Cortex of kidney (tissue), 1 donor: ENCODE measurements at places on chromosomes 6 and 20.

- no peak for DNase-seq
Measured at GRCh38 chr20:50292591-50293283, 102.1 kb downstream of the CEBPB start.

GRCh38 chr6:148146717-148147462 lies 195.7 kb upstream of the SASH1 start:
- DNase-seq = no peak

DNA sequence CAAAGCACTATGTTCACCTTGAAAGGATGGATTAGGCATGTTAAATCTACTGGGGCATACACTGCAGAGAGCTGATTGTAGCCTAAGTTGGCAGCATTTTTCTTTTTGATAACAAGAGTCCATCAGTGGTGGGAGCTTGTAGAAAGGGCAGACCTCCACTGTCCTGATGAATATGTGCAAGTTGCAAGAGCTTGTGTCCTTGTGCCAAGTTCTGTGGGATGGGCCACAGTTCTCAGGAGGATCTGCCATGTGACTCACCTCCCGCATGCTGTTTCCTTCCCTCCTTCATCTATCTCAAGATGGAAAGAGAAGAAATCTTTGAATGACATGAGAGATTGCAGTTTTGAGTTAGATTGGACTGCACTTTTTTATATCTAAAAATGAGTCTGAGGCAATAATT lies 58.3 kb upstream of the GGTLC1 start:
- no peak for DNase-seq

DNA sequence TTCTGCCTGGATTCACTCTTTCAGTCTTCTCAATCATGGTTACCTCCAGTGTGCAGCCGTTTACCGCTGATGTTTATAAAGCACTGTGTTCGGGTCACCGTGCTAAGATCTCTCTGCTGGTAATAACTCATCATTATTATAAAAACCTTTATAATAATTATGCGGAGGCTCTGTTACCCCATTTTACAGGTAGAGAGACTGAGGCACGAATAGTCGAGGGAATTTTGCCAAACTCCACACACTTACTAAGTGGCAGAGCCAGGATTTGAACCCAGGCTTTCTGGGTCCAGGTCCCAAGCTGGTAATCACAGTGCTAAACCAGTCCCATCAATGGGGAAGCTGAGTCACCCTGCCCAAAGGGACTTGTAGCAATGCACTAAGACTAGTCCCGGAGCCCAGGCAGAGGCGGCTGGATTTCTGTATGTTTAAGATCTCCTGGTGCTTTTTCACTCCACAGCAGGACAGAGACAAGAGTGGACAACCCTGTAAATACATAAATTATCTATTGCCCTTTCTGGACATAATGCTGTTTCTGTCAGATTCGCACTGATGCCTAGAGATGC lies 48.1 kb downstream of the SYNJ2 start:
- DNase-seq = no peak

DNA sequence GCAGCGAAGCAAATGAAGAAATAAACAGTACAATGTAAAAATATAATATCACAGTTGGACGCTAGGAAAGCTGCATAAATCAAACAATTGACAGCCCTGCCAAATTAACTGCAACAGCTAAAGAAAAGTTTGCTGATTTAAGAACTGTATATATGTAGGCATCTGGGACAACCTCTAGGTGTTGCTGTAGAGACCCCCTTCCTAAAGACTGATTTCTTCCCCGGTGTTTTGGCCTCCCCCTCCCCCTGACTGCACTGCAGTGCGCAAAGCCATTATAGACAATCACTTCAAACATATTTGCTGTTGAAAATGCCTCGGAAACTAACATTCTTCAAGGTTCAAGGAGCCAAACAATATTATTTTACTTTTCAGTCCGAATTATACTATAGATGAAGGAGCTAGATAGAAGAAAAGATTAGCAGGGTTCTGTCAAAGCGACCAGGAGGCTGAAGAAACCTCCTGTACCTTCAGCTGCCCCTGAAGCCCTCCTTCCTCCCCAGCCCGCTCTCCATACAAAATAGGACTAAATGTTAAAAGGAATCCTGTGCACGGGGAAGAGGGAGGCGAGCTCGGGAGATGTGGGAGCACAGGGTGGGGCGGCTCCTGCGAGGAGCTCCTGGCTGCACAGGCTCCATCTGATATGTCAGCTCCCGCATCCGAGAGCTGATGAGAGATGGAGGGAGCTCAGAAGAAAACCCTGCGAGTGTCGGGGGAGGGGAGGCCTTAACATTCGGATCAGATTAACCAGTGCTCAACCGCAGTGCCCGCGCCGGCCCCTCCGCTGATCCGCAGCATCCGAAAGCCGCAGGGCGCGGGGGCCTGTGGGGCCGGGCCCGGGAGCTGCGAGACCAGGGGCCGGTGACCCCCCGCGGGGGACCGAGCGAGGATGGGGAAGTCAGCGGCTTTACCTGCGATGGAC lies 822 bp downstream of the ELOVL4 start:
- no peak for DNase-seq

DNA sequence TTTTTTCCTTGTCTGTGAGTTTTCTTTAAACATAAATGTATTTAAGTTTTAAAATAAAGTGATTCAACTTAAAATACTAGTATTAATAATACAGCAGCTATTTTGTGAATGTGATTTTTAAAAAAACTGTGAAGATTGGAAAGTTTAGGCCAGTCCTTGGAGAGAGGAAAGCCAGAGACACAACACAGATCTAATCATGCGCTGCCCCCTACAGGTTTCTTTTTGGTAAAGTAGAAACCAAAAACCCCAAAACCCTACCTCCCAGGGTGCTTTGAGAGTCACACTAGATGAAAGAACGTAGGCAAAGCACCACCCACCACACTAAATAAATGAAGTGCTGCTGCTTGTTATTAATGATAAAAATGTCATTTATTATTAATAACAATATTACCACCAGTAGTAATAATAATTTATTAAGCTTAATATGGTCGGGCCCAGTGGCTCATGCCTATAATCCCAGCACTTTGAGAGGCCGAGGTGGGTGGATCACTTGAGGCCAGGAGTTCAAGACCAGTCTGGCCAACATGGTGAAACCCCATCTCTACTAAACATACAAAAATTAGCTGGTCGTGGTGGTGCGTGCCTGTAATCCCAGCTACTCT lies 33.7 kb downstream of the SLC9A8 start:
- no peak for DNase-seq

- no peak for DNase-seq
Measured at GRCh38 chr6:134951494-134952263, 1.8 kb upstream of the ALDH8A1 start.

DNA sequence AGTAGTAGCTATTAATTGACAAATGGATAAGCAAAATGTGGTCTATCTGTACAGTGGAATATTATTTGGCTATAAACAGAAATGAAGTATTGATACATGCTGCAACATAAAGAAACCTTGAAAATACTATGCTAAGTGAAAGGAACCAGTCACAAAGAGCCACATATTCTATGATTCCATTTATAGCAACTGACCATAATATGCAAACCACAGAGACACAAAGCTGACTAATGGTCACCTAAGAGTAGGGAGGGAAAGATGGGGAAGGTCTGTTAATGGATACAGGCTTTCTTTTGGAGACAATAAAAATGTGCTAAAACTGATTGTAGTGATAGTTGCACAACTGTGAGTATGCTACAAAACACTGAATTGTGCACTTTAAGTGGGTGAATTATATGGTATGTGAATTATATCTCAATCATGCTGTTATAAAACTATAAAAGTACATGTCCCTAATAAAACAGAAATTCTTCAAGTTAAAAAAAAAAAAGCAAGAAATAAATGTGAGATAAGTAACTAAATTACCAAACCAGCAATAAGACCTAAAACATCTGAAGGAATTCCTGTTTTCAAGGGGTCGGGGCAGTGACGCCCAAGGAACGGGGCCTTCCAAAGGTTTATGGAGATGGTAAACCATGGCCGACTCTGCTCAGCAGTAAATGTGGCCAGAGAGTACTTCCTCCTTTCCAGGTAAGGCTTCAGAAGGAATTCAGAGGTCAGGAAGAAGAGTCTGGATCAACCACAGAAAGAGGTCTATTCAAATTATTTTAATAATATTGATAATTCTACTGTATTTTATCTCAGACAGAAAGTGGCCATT lies 75.4 kb downstream of the ARHGAP18 start:
- no peak for DNase-seq

GRCh38 chr6:159879856-159880255 lies 10.9 kb upstream of the MAS1 start:
- no peak for DNase-seq
